ENCODE measurements at places on chromosomes 11 and 22.

DNA sequence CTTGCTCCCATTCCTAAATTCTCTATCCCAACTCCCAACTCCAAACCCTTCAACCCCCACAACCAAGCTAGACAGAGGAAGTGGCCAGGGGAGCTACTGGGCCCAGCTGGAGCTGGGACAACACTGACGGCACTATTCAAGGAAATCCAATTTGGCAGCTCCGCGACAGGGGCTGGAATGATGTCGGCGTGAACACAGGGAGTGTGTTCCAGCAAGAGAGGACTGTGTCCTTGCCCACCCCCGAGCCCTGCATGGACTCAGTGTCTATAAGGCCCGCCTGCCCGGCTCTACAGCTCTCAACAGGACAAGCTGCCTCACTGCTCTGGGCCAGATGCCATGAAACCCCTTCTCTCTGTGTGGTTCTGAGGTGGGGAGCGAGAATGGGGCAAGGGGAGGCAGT, 11.3 kb downstream of the PCSK7 start:
- DNase-seq, result no peak

- no peak for DNase-seq
These were observed 8.0 kb downstream of the CSDC2 start for GRCh38 chr22:41568811-41569210.

- no peak for DNase-seq
These were observed 73.0 kb downstream of the PAK1 start for GRCh38 chr11:77400775-77401449.

- no peak for DNase-seq
These were observed 48.1 kb upstream of the EIF3D start for GRCh38 chr22:36577019-36577418.

DNA sequence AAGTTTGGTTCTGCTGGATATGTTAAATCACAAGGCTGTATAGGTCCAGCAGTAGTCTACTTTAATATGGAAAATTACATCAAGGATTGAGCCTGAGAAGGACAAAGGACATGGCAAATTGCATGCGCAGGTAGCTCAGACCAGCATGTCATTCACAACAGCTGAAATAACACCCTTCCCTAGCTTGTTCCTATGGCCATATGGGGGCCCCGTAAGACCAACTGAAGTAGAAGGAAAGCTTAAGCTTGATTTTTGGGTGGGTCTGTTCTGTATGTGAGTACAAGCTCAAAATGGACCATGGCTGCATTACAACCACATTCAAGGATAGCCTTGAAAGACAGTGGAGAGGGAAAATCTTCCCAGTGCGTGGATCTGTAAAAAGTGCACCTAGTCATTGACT, 20.6 kb upstream of the PDE3B start:
- DNase-seq, result no peak

GRCh38 chr11:132528181-132528580, 1004.1 kb downstream of the OPCML start:
- no peak for DNase-seq

GRCh38 chr11:128462922-128463321, 124.4 kb downstream of the ETS1 start:
- DNase-seq, result no peak

GRCh38 chr11:67732045-67732787, 57.8 kb upstream of the ALDH3B2 start:
- DNase-seq, result no peak

DNA sequence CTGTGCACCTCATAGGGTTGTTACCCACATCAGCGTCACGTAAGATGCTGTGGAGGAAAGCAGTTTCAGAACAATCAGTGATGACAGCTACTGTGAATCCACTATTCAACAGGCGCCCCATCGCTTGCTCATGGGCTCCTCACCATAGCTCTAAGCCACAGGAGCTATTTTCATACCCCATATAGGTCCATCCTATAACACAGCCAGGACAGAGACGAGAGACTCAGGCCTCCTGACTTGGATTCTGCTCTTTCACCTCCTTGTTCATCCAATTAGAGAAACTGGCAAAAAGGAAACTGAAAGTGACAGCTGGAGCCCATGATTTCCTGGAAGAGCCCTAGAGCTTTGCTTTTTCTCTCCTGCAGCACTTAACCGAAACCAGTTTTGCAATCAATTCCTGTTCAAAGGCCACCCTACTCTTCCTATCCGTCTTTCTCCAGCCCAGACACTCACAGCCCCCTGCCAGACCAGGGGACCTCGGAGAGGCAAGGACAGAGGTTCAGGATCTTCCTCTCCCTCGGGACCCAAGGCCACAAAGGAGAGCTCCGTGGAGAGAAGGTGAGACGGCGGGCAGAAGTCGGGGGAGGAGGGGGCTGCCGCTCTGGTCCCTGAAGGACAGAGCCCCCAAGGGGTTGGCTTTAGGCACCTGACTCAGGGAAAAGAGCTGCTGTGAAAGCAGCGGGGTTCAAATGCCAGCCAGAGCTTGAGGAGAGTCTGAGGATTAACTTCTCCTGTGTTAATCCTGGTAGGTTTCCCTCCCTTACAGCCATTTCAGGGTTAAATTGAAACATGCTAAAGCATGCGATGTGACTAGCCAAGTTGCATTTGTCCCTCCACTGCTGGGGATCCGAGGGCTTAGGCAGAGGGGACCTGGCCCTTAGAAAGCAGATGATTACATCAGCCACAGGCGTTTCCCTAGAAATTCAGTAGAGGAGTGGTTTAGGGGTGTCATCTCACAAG, at the start of gene APOL6:
Gene APOL6, plus strand, starts transcription at position 381 of the 960 bp plus-strand sequence. CDS start 7,980 bp downstream, outside the sequence.
- DNase-seq, result no peak

DNA sequence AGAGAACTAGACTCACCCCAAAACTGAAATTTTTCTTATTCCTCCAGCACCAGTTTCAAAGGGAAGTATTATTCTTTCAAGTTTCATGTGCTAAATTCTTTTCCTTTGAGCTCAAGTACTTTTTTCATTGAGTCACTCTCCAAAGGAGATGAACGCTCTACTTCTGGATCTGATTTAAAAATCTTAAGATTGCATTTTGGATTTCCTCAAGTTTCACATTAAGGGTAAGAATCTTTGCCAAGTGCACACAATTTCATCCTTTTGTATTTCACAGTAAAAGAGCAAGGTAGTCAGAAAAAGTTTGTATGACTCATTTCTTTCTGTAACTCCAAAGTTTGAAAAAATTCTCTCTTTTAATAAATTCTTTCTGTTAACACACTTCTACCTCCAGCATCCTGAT, 435.5 kb downstream of the RAB38 start:
- DNase-seq, result no peak

GRCh38 chr11:83249445-83249844, 36.7 kb downstream of the CCDC90B start:
- no peak for DNase-seq

- DNase-seq, result no peak
These were observed 164.5 kb downstream of the MIAT start for GRCh38 chr22:26821854-26822253.

DNA sequence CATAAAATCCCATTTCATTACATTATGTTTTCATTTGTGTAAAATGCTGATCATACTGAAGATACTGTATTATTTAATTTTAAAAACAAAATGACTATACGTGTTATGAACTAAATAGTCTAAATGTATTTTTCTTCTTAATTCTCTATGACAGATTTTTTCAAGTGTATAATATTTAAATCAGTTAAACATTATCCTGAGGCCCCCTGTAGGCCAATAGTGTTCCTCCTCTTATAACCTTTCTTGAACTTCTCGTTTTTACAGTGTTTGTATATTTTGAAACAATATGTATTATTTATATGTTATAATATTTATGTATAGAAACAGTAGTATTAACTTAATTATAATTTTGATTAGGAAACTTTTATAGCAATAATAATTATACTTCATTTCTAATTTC, 151.1 kb upstream of the CHORDC1 start:
- DNase-seq, result no peak

GRCh38 chr22:25840167-25840566, 98.2 kb downstream of the MYO18B start:
- no peak for DNase-seq

DNA sequence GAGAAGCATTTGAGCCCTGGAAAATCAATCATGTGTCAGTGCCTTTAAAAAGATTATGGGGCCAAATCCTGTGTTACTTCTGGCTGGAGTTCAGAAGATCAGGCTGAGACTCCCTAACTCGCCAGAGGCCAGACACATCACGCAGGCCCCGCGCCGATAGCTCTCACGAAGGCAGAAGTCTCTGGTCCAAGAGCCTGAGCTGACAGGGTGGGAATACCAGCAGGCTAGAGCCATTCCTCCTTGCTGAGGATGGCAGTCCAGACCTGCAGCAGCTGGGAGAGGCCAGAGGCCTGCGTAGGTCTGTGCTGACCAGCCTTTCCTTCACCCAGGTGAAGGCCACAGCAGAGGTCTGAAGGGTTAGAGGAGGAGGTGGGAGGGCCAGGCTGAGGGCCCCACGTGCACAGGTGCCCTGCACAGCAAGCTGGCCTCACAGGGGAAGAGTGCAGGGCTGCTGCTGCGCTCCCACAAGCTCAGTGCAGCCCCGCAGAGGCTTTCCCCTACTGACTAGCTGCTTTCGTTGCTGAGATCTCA, 52.9 kb downstream of the ST14 start:
- DNase-seq, result no peak

DNA sequence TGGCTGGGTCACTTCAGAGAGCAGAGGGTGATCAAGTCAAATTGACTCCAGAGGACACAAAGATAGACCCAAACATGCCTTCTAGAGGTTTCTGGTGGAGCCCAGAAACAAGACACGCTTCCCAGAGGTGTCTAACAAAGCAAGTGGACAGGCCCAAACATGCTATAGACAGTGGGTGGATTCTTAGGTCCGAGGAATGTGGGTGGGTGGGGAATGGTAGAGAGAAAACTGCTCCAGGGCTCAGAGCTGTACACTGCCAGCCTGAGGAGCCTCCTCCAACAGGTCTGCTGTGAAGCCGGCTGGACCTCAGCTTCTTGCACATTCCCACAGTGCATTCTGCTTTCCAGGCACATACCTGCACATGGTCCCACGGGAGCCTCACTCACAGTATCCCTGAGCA, 116.8 kb upstream of the NECTIN1 start:
- no peak for DNase-seq

GRCh38 chr22:43227239-43227630, 40.3 kb upstream of the TTLL12 start:
- DNase-seq, result no peak

DNA sequence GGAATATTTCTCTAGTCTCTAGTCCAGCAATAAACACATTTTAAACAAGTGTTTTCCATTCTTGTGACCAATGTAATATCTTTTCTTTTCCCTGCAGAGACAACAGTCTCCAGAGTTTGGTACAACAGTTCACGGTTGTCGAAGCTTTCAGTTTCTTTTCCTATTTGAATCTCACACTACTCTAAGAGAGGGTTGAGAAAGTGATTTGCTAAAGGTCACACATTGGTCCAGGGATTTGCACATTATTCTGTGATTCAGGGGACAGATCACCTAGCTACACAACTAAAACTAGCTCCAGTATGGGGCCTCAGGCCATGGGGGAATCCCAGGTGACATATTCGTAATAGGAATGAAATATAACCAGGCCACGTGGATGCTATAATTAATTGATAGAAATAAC, 132.5 kb downstream of the HIPK3 start:
- no peak for DNase-seq

- DNase-seq, result no peak
These were observed 15.3 kb downstream of the TRIM44 start for GRCh38 chr11:35677904-35678303.

DNA sequence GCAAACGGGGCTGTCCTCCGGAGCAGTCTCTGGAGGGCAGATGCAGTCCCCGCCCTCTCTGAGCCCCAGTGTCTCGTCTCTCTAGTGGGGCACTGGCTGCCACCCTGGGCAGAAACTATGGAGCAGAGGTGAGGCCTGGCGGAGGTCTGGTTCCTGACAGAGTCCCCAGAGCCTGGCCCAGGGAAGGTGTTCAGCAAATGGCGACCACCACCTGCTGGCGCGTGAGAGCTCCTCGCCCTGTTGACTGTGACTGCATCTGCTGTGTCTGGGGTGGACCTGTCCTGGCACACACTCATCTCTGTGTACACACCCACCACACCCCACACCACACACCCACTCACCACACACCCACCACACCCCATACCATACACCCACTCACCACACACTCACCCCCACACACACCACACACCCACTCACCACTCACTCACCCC, 18.3 kb upstream of the TTLL12 start:
- DNase-seq, result no peak

- no peak for DNase-seq
These were observed 3.8 kb downstream of the AIP start for GRCh38 chr11:67486481-67487195.

DNA sequence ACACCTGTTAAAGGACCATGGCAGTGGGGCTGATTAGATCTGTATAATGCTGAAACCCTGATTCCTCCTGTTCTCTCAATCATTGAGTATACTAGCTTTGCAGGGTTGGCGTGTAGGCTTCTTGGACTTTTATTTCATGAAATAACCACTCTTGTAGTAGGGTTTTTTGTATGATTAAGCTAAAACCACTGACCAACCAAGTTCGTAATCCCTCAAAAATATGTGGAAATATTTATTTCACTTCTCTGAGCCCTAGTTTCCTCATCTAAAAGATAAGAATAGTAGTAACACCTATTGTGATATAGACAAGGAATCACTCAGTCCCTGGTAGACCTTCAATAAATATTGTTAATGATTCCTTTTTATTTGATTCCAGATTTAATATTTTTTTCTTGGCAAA, 4.2 kb downstream of the API5 start:
- no peak for DNase-seq

GRCh38 chr22:27386186-27386585, 415.4 kb downstream of the MN1 start:
- DNase-seq, result no peak

- no peak for DNase-seq
These were observed 33.1 kb downstream of the MTMR3 start for GRCh38 chr22:29916007-29916544.

DNA sequence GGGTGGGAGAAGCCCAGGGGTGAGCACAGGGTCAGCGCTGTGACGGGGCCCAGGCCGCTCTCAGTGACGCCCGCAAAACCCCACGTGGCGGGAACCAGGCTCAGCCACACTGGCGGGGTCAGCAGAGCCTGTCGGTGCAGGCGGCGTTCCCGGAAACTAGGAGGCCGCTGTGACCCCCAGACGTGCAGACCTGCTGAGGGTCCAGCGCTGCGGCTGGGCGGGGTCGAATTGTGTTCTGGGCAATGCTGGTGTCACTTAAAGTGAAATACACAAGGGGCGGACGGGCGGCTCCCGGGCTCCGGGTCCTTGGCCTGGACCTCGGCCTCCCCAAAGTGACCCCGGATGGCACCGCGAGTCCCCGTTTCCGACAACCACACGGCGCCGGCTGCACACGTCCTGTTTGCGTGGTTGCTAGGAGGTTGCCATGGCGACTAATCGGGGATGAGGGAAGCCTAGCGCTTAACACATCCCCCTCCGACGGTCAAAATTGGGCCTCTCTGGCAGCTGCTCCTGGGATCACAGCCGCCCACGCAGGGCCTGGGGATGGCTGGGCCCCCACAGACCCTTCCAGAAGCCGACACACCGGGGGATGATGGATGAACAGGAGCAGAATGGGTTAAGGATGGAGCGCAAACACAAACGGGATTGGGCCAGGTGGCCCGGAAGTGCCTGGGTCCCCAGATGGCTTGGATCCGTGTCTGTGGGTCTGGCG, 81.7 kb upstream of the PRR5 start:
- no peak for DNase-seq

Data from caudate nucleus (tissue), 63 donors.